AG04449 (cell line): ENCODE measurements at places on chromosomes 12 and 14.

DNA sequence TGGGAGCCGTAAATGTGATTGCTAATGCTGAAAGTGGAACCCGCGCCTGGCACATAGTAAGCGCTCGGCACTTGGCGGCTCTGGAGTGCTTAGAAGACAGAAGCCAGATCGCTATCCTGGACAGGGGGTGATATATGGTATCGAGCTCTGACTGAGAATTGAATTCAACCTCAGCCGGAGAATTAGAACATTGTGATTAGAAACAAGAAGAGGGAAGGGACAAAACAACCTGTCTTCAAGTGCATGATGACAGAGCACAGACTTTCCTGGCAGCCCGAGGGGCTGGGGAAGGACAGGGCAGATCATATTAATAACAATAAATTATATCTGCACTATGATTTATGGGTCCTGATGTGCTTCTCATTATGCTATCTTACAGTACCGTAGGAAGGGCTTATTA, 66.9 kb upstream of the TBX3 start:
- no peak for DNase-seq

- no peak for DNase-seq
Observed at GRCh38 chr14:90345239-90345557, 13.5 kb upstream of the NRDE2 start.

GRCh38 chr14:89394972-89395371, 22.1 kb downstream of the FOXN3 start:
- no peak for DNase-seq

- no peak for DNase-seq
Observed at GRCh38 chr14:53971521-53971920, 14.9 kb upstream of the BMP4 start.
